ENCODE measurements at places on chromosomes 3 and 15. TPM values are rescaled to one million over a fixed set of nuclear protein-coding genes. Genes with fewer than 3 reads are reported as not detected.

DNA sequence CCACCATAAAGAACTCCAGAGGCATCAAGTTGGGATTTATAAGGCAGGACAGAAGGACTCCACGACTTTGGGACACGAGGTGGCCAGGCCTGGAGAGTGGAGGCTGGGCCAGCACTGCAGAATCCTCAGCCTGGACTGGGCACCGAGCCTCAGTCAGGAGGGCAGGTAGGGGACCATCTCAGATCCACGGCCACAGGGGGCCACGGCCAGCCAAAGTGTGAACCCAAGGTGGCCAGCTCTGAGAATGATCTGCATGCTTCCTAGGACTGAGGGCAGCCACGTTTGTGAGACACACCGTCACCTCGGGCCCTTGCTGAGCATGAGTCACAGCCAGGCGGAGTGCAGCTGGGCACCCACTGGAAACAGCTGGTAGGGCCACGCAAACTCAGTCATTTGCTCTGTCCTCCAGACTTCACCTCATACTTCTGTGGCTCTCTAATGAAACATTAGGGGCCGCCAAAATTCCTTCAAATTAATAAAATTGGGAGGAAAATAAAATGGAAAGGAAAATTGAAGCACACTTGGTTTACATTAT, 65.8 kb downstream of the CTNNB1 start:
- no peak for DNase-seq

DNA sequence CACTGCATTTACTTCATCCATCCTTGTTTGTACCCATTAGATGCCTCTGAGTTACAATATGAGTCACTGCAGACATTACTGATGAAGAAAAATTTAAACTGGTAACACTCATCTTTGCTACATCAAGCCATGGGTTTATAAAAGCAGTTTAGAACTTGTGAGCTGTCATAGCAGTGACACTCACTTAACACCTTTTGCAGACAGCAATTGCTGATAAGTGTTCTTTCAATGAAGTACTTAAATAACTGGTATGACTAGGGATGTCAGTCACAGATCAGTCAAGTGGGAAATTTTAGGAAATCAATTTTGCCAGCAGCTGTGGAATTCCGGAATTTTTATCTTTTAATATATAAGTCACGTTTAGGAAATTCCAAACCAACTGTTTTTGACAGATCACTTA, 643.0 kb downstream of the TBL1XR1 start:
- DNase-seq: no peak

Gene YEATS2
- total RNA-seq: 8.7 TPM

DNA sequence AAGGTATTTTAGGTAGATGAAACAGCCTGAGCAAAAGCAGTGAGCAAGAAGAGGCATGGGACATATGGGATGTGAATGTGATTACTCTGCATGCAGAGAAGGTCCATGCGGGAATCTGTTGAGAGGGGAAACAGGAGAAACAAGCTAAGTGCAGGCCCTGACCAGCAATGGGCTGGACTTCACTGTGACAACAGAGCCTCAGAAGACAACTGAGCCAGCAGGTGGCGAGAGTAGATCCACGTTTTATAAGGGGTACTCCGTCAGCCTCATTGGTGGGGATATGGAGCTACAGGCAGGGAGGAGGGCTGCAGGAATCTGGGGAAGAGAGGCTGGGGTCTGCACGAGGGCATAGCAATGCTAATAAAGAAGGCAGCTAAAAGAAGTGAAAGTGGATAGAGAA, 405.9 kb upstream of the LMCD1 start:
- DNase-seq: no peak

Gene NOP10
- total RNA-seq: 101 TPM

DNA sequence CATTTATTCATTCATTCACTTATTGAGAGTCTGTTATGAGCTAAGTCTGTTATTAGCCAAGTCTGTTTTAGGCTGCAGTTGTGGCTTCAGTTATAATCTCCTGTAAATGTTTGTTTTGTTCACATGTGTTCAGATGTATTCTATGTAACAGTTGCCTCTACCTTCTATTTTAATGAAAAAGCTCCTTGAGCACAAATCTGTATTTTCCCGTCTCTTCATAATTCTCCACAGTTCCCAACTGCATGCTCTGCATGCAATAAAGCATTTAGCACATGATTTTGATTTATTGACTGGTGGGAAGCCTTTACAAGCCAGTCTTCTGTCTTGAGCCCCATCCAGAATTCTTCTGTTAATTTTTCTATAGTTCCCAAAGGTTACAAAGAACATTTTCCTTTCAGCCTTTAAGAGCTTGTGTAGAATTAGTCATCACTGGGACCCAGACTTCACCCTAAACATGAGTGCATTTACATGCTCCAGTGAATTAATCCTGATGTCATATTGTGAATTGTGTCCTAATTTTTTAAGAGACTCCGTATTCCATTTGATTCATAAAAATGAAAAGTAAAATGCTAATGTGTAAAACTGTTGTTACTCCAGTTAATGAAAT, 122.3 kb upstream of the NR2E3 start:
- no peak for DNase-seq

DNA sequence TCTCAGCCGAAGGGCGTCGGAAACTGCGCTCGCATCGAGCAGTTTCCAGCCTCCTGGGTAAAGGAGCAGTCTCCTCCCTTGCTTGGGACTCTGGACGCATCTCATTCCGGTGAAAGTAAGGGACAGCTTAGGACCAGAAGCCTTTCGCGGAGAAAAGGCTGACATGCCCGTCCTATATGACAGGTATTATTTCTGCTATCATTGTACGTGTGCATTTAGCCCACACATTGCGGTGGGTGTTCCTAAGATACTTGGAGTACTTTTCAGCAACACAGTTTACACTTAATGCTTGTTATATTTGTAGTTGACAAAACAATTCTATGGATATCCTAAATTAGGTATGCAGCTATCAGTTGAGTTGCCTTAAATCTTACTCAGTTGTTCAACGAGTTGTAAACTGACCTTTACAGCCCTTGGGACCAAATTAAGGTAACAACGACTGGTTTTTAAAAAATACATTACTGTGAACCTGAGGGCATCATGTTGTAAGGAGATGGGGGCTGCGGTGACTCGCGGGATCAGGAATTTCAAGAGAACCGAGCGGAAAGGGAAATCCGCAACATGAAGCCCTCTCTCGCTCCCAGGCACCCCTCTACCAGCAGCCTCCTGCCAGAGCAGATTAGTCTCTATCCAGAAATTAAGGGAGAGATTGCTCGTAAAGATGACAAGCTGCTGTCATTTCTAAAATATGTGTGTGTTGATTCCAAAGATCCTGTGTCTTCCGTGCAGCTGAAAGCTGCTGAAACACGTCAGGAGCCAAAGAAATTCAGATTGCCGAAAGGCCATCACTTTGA, 632 bp upstream of the COPS2 start:
- no peak for DNase-seq

GRCh38 chr15:68725736-68726135, 95.0 kb downstream of the ANP32A start:
- DNase-seq: peak; percentile 70

DNA sequence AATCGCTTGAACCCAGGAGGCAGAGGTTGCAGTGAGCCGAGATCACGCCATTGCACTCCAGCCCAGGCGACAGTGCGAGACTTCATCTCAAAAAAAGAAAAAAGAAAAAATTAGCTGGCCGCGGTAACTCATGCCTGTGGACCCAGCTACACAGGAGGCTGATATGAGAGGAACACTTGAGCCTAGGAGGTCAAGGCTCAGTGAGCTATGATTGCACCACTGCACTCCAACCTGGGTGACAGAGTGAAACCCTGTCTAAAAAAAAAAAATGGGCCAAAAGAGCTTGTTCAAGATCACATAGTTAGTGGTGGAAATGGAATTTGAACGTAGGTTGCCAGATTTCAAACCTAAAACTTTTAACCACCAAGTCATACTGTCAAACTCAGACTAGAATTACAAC, 46.2 kb upstream of the PPP4R2 start:
- DNase-seq: no peak
